ENCODE measurements at places on chromosomes 16 and 17. TPM values are rescaled to one million over a fixed set of nuclear protein-coding genes. Genes with fewer than 3 reads are reported as not detected.
A peak's percentile ranks its signal among the peaks of the same experiment; 100 is the strongest.

GRCh38 chr17:62189377-62189776 is 124.3 kb upstream of the MED13 start:
- DNase-seq, result no peak

DNA sequence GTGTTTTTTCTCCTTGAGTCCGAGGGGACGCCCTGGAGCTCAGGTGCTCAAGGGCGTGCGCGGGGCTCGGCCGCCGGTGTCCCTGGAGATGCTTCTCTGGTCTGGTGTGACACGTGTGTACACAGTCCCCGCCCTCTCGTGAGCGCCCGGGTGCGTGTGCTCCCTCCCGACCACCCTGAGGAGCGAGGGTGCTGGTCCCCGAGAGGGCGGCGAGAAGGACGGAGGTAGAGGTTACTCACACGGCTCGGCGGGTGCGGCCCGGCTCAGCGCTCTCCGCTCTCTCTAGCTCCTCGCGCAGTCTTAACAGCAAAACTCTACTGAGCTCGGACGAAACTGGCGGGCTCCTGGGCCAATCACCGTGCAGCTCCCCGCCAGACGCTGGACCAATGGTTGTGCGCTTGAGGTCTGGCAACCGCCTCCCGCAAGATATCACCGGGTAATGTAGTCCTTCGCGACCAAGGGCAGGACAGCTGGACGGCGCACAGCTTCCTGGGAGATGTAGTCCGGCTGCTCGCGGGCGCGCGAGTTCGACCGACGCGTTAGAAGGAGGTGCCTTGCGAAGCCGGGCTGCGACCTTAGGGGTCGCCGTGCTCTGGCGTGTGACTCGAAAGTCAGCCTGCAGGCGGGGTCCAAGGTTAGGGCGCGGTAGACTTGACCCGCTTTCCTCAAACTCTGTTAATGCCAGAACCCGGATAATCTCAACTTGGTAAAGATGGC is at the start of gene SLC25A19:
TSS of gene SLC25A19 (minus strand) at position 319 of the 717 bp plus-strand sequence. CDS start 2,669 bp downstream, outside the sequence.
- peak; percentile 99 for DNase-seq

GRCh38 chr17:57682701-57683100 is 62.4 kb downstream of the CCDC182 start:
- DNase-seq, result no peak

DNA sequence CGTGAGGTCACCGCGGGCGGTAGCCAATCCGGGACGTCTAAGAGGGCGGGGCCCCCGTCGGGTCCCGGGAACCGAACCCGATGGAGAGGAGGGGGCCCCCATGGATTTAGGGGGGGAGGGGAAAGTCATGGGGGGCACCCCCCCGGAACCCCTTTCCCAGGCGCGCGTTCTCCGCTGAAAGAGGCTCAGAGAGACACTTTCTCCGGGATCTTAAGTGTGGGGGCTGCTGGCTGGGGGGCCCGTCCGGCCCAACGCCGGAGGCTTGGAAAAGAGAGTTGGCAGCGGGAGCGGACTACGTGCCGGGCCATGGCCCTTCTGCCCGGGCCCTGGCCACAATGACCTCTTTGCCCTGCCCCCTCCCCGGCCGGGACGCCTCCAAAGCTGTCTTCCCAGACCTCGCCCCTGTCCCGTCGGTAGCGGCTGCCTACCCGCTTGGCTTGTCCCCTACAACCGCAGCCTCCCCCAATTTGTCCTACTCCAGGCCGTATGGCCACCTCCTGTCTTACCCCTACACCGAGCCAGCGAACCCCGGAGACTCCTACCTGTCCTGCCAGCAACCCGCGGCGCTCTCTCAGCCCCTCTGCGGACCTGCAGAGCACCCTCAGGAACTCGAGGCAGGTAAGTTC is at the start of gene DLX4:
TSS of gene DLX4 (plus strand) at position 57 of the 626 bp plus-strand sequence. CDS start at position 336, 279 bp downstream.
- peak; percentile 31 for DNase-seq

DNA sequence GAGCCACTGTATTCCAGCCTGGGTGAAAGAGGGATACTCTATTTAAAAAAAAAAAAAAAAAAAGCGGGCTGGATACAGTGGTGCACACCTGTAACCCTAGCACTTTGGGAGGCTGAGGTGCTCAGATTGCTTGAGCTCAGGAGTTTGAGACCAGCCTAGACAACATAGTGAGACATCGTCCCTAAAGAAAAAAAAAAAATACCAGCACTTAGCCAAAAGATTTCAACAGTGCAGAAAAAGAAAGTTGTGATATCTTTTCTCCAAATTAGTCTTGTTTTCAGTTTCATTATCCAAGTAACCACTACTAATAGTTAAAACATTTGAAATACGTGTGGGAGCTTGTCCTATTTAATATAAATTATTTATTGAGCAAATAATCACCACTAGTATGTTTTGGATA is 48.7 kb downstream of the TENT4B start:
- no peak for DNase-seq

The ZNF423 gene
- not detected for total RNA-seq

The RNF112 gene
- total RNA-seq, result 0.34 TPM

DNA sequence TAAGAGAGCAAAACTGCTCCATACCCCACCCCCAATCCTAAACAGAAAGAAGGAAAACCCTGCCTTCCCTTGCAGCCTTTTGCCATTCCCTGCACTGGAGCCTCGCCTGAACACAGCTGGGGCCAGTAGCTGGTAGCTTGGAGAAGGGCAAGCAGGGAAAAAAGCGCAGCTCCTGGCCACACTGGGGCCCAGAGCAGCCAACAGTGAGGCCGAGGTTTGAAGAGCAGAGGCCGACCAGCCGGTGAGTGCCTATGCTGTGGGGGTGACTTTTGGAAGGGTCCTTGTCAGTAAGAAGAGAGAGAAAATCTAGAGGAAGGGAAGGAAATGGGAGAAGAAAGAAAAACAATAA is 3.2 kb upstream of the HOXB9 start:
- no peak for DNase-seq

DNA sequence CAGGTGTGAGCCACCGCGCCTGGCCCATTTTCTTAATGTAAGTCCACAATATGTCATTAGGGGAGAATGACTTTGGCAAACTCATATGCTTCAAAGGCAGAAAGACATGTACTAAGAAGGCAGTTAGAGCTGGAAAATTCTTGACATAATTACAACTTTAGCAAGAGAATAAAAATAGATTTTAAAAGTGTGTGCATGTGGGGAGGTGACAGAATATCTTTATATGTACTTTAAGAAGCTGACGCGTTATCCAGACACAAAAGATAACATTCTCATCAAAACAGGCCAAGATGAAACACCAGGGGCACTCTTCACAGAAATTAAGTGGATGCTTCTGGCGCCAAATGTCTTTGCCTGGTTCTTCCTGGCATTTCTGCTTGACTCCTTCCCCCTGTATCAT is 28.2 kb downstream of the GJC1 start:
- no peak for DNase-seq

DNA sequence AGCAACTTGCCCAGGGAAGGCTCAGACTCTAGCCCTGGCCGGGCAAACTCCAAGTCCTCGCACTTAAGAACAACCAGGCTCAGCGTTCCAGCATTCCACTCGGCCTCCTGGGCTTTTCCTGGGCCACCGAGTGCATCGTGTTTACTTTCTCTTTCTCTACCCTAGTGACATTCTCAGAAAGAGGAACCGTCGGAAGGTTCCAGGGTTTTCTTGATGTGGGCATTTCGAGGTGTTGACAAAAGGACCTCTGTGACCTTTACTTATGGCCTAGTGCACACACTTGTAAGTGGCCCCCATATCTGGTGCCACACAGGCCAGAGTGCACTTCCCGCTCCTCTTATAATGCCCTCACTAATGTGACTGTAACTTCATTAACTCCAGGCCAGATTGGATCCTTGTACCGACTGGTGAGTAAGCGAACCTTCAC is 3.1 kb upstream of the BANP start:
- peak; percentile 59 for DNase-seq

DNA sequence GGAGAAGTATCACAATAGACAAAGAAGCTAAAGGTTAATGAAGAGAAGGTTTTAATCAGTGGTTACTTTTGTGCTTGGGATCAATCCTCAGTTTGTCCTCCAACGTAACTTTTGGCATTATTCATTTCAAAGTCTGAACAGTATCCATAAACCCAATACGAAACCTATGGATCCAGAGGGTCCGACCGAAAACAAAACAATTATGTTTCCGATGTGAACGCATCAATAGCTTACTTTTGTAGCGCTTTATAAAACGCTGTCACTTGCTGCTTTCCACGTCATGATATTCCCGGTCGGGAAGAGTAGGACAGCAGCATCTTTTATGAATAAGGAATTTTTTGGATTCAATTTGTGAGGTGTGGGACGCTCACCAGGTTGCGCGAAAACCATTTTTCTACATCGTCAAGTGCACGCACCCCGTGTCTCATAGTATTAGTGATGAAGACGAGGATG is 383.8 kb downstream of the ZFHX3 start:
- DNase-seq, result no peak

GRCh38 chr16:79162977-79163376 is 437.6 kb downstream of the MAF start:
- DNase-seq, result no peak

- DNase-seq, result no peak
Observed at GRCh38 chr16:2370721-2371120, 30.2 kb upstream of the ABCA3 start.

- DNase-seq, result peak; percentile 88
Observed at GRCh38 chr17:27807567-27808470, 7.5 kb upstream of the NOS2 start.

GRCh38 chr17:82970818-82971590 is 108.4 kb upstream of the METRNL start:
- DNase-seq, result no peak

DNA sequence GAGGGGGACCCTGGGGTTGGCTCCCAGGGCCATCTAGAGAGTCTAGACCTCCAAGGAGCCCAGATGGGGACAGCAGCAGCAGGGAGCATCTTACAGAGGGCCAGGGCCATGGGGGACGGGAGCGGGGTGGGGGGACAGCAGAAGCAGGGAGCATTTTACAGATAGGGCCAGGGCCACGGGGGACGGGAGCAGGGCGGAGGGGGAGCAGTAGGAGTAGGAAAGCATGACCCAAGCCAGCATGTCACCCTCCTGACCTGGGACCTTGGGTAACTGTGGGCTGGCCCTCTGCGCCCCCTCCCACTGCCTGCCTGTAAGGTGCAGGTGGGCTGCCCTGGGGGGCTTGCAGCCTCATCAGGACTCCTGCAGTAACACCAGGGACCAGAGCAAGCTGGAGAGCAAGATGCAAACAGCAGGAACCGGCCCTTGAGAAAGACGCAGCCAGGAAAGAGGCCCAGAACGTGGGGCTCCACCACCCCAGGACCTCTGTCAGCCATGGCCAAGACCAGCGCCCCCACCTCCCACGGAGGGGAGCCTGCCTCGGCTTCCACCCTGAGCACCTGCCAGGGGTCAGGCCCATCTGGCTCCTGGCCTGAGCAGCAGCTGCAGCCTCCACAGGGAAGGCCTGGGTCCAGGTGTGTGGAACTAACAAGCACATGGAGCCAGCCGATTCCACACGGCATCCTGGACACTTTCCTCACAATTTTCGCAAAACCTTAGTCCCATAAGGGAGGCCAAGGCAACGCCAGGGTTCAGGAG is 2.4 kb downstream of the ZNF598 start:
- DNase-seq, result no peak

- DNase-seq, result no peak
Observed at GRCh38 chr17:50154604-50155003, 4.1 kb upstream of the PPP1R9B start.

GRCh38 chr17:37239690-37240334 is 136.0 kb upstream of the C17orf78 start:
- DNase-seq, result peak; percentile 23

- DNase-seq, result no peak
Observed at GRCh38 chr17:52410781-52411180, 252.3 kb upstream of the CA10 start.

The HCRT gene
- total RNA-seq, result not detected

- no peak for DNase-seq
Observed at GRCh38 chr17:52754838-52755237, 596.3 kb upstream of the CA10 start.

DNA sequence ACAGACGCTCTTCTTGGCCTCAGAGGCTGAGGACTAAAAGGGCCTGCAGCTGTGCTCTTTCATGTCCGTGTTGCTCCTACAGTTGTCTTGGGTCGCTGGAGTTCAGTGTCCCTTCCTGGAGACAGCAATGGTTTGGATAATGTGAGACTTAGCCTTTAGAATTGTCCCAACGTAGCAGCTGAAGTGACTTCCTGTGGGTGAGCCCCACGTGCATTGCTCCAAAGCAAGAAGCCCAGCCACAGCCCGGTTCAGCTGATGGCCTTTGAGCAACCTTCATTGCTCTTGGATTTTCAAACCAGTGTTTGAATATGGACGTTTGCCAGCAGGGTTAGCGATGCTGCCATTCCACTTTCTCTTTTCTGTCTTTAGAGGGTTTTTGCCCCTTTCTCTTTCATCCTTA is 19.7 kb downstream of the TMEM11 start:
- DNase-seq, result no peak

The KRTAP4-9 gene
- total RNA-seq, result not detected

The KCNH6 gene
- total RNA-seq, result not detected

GRCh38 chr17:34172390-34172918 is 82.6 kb upstream of the CCL2 start:
- DNase-seq, result no peak

The CCL17 gene
- 0.50 TPM for total RNA-seq

DNA sequence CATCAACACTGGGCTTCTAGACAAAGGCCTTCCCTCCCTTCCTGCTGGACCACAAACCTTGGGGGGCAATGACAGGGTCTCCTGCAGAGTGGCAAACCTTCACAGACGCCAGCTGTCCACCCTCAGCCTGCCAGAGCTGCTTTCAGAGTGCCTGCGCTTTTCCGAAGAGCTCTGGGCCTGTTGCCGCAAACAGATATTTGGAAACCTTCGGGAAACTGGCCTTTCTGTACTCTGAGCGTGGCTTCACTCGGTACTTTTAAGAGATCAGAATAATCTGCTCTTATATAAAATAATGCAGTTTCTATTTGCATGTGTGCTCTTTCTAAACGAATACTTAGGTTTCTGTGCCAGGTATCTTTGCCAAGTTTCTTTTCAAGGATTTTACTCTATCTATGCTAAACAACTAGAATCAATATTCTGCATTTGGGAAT is 152.1 kb upstream of the CHMP6 start:
- no peak for DNase-seq

The SCGB1C2 gene
- total RNA-seq, result not detected

The C16orf92 gene
- total RNA-seq, result not detected

The KRT27 gene
- not detected for total RNA-seq

The WWP2 gene
- total RNA-seq, result 64.5 TPM

- no peak for DNase-seq
Observed at GRCh38 chr16:84091460-84091859, 25.3 kb downstream of the MBTPS1 start.

- no peak for DNase-seq
Observed at GRCh38 chr17:49022391-49022941, 25.3 kb downstream of the IGF2BP1 start.

The ZFP3 gene
- 3.3 TPM for total RNA-seq

GRCh38 chr17:71251951-71252350 is 868.9 kb upstream of the SOX9 start:
- DNase-seq, result no peak

All from activated CD8-positive, alpha-beta T cell treated with anti-CD3 and anti-CD28 coated beads, Interleukin-2, amount 10 ng/mL, durations not matched to agents 7 days and 5 days (primary cell).